ENCODE measurements at places on chromosomes 5 and 9.
A peak's percentile ranks its signal among the peaks of the same experiment; 100 is the strongest.

DNA sequence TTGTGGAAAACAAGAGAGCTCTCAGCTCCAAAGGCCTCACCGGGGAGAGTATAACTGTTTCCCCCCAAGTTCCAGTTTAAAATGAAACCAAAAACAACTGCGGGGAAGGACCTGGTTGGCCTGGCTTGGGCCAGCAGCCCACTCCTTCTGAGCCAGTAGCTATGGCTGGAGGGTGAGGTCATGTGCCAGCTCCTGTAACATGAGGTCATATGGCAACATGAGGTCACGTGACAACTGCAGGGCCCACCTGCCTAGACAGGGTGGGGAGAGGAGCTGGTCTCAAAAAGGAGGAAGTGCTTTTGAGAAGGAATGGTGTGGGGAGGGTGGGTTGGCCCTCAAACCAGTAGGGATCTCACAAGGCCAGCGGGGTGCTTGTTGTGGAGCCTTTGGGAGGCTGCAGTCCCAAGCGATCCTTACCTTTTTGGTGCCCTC is 29.3 kb upstream of the CRB2 start:
- no peak for DNase-seq

GRCh38 chr9:36559036-36559695 is 13.5 kb upstream of the MELK start:
- no peak for DNase-seq

DNA sequence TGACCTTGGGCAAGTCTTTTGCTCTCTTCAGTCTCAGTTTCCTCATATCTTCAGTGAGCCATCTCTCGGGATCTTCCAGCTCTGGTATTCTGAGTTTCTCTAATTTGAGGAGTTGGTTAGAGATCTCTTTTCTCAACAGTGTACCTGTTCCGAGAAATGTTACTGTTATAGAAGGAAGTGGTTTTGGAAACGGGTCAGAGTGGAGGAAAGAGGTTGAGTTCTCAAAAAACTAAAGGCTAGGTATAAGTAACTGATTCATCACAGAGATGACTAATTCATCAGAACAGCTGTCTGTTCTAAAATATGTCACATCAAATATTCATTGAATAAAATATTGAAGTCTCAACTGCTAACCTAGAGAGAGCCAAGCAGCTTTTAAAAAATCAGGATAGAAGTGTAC is 106.6 kb downstream of the PALM2AKAP2 start:
- no peak for DNase-seq

DNA sequence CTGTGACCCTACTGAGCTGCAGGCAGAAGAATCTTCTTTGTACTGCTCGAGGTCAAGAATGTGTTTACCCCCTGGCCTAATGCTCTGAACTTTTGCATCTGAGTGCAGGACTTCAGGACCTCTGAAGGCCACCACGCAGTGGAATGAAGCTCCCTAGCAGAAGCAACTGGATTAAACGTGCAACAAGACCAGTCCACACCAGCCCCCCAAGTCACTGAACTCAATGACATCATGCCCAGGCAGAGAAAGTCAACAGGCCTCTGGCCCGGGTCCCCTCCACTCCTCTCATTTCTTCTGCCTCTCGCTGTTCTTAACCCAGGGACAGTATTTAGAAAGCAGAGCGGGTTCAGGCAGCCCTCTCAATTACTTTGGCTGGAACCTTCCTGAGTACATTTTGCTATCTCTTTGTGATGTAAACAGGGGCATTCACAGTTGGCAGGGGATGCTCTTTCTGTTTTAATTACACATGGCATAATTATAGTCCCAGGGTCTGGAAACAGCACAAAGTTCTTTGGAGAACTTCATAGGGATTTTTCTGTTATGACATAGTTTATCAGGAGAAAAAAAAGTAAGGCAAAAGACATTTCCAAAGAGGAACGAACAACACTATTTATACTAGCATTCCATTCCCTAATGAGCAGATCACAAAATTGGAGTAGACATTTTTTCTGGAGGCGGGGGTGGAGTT is 108.2 kb upstream of the SPATA31D4 start:
- no peak for DNase-seq

DNA sequence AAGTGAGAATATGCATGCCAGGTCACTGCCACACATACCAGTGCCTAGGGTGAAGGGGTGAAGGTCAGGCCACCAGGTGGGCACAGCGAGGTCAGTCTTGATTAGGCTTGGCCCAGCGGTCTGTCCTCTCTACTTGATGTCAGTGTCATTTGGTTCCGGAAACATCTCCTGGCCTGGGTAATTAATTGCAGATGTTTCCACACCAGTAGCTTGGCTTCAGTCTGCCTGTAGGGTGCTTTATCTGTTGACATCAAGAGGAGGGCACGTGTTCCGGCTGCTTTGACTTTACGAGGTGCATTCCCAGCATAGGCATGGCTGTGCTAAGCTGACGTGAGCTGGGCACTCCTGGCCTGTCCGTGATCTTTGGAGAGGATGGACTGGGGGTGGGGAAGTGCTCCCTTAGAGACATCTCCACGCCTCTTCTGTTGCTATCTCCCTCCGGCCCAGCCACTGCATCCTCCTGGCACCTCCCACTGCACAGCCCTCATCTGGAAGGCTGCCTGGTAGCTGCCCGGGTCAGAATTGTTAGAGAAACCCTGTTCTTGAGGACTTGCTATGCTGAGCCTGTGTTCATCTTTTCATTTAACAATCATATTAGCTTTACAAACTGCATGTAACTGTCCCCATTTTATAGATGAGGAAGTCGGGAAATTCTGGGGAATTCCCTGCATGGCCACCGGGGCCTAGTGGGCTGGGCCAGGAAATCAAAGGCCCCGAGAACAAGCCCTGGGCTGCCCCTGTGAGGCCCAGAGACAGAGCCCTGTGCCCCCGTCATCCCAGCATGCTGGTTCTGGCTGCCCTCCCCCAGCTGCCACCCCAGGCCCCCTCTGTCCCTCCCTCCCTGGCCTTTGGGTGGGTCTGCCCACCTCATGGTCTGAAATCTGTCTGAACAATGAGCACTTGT is 29.1 kb downstream of the JADE2 start:
- peak; percentile 75 for DNase-seq

GRCh38 chr9:124621371-124622328 is 114.5 kb upstream of the NR5A1 start:
- DNase-seq: no peak

DNA sequence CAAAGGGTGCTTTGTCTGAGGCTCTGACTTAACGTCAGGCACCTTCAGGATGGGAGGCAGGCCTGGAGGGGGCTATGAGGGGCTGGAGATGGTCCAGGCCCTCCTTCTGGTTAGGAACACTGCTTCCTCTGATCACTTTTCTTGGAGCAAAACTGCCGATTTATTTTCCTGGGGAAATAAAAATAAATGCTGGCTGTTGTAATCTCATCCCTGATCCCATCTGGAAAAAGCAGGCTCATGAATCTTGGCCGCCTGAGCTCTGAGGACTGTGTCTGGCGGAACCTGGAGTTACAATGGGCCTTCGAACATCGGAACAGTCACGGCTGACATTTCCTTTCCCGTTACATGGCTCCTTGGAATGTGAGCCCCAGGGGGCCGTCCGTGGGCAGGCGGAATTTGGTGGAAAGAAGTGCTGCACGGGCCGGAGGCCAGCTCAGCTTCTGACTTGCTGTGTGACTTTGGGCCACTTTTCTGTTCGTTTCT is 157.8 kb downstream of the RGS3 start:
- DNase-seq: peak; percentile 37

GRCh38 chr5:41787265-41787664 is 83.0 kb downstream of the OXCT1 start:
- no peak for DNase-seq

- no peak for DNase-seq
These were observed 4.2 kb downstream of the TRIM7 start for GRCh38 chr5:181200816-181201215.

DNA sequence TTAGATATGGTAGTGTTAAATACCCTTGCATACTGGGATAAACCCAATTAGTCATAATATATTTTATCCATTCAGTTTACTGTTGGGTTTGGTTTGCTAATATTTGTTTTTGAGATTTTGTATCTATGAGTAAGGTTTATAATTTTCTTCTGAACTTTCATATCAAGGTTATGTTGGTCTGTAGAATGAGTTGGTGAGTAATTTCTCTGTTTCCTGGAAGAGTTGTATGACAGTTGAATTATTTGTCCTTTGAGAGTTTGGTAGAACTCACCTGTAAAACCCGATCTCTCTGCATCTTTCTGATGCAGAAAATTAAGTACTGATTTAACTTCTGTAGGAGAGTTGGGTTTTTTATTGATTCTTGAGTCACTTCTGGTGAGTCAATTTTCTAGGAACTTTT is 20.4 kb downstream of the DDX4 start:
- DNase-seq: no peak

GRCh38 chr5:88881571-88881971 is 1.4 kb downstream of the MEF2C start:
- no peak for DNase-seq

GRCh38 chr5:78328585-78329173 is 31.7 kb upstream of the SCAMP1 start:
- DNase-seq: no peak

GRCh38 chr5:81767097-81767496 is 16.2 kb upstream of the SSBP2 start:
- DNase-seq: no peak

- no peak for DNase-seq
These were observed 53.0 kb downstream of the GADD45G start for GRCh38 chr9:89657765-89658164.

DNA sequence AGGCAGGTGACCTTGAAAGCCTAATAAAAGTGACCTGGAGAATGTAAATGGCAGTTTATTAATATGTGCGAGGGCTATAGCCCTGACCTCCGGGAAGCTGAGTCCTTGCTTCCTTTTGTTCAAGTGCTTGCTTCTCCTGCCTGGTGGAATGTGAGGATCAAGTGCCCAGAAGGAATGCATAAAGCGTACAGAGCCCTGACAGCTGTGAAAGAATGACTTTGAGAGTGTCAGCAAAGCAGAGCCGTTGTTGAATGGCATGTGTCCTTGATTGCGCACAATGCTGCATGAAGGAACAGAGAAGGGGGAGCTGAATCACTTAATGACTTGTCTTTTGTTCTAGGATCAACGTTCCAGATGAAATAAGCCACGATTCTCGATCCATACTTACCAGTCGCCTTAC is 133.0 kb downstream of the SLF1 start:
- no peak for DNase-seq

GRCh38 chr5:32406650-32407049 is 37.9 kb downstream of the ZFR start:
- no peak for DNase-seq

DNA sequence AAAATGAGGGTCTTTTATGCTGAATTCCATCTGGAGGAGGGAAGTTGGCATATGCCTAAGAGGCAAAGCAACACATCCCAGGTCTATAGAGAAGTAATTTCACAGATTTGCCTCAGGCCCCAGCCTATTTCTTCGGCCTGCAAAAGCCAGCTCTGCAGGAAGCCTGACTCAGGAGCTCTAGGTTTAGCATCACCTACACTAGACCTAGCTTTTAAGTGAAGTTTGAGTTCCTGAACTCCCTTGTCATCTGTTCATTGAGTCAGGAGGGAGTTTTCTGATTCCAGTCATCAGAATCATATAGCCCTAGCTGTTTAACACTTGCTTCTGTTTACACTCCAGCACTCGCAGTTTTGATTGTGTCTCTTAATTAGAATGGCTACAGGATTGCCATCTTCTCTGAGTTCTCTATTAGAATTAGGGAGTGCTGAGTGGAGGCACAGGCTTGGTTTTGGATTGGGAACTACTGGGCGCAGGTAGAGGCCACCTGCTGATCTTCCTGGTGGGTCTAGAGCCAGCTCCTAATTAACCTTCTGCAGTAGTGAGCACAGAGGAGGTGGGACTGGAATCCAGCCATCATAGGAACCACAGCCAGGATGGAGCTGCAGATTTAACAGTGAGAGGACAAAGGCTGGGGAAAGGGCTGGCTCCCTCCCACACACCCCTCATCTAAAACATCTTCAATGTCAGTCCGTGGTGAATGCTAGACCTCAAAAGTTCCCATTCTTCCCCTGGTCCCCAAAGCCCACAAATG is 179.5 kb downstream of the TRIO start:
- DNase-seq: no peak

- no peak for DNase-seq
These were observed 139.6 kb downstream of the MAN2A1 start for GRCh38 chr5:109829331-109829730.

- DNase-seq: no peak
These were observed 5.6 kb downstream of the MEIKIN start for GRCh38 chr5:131939690-131940345.

DNA sequence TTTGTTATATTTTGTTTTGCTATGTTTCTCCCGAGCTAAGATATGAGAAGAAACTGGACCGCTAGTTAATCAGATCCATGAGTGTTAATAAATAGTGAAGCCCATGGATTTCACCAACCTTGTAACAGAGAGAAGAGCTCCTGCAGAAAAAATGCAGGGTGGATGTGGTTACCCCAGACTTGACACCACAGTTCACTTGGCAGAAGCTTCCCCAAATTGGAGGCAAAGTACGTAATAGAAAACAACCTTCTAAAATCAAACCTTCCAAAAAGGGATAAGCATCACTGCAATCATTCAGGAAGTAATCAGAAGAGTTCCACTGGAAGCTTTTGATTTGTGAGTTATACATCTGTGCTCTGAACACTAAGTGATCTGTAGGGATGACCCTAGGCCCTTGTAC is 267.5 kb downstream of the ACTL7B start:
- DNase-seq: no peak

GRCh38 chr9:135038331-135038730 is 49.1 kb upstream of the OLFM1 start:
- DNase-seq: no peak

GRCh38 chr5:39584927-39585326 is 160.1 kb upstream of the DAB2 start:
- DNase-seq: no peak

- DNase-seq: no peak
These were observed 21.8 kb upstream of the RNF145 start for GRCh38 chr5:159231167-159231566.

DNA sequence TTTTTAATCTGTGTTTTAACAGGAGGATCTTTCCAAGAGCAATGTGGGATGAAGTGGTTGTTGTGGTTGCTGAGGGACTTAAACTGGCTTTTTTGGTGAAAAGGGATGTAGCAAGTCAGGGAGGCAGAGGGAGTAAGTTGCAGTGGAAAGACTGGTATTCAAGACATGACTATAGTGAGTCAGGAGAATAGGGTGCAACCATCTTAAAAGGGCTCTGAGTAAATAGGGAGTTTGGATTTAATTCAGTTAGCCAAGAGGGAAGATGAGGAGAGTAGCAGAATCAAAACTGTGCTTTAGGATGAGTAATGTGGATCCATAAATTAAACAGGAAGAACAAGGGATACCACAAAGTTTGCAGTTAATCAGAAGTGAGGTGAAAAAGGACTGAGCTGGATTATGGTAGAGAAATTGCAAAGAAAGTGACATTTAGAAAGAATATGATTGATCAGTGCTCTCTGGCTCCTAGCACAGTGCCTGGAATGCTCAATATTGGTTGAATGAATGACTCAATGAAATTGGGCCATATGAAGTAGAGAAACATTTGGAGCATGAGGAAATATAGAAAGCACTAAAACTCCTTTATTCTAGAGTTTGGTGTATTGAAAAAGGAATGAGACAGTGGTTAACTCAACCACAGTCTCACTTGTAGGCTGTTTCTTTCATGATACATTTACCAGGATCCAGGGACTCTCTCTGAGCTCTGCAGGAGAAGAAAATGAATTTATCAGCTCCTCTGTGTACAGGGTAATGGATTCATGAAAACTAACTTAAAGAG is 5.1 kb downstream of the POLR3G start:
- DNase-seq: no peak

- no peak for DNase-seq
These were observed 80.5 kb downstream of the NREP start for GRCh38 chr5:111676466-111676865.

GRCh38 chr9:78559449-78559885 is 262.5 kb downstream of the PSAT1 start:
- DNase-seq: no peak

GRCh38 chr5:159104051-159104651 is 4.4 kb upstream of the EBF1 start:
- DNase-seq: no peak
